ENCODE measurements at places on chromosomes 16 and 17.

DNA sequence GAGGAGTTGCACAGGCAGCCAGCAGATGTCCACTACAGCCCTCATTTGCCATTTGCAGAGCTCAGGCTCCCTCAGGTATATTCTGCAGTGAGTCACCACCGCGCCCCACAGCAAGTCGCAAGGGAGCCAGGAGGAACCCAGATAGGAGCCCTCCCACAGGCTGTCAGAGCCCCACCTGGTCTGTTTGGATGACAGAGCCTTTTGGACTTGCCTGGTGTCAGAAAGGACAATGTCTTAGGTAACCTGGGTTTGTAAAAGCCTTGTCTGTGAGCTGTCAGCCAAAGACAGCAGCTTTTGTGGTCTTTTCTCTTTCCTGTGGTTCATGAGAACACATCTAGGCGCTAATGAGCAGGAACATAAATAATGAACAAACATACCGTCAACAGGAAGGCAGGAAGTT, 70.9 kb downstream of the GNAO1 start:
- DNase-seq, result peak; percentile 35

DNA sequence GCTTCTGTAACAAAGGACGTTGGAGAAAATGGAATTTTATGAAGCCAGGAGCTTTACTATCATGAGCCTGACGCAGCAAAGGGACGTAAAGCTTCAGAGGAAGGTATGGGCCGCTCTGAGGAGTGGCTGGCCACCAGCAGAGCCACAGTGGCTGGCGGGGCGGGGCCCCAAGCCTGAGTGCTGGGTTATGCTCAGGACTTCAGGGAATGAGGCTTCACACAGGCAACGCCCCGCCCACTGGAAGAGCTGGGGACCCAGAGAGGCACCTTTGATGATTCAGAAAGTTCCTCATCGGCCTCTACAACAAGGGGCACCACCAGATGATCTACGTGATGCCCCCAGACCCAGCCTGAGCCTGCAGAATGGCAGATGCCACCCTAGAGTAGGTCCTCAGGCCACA, 8.8 kb downstream of the NOB1 start:
- no peak for DNase-seq

- no peak for DNase-seq
These were observed 65.7 kb downstream of the HLF start for GRCh38 chr17:55330344-55330933.

DNA sequence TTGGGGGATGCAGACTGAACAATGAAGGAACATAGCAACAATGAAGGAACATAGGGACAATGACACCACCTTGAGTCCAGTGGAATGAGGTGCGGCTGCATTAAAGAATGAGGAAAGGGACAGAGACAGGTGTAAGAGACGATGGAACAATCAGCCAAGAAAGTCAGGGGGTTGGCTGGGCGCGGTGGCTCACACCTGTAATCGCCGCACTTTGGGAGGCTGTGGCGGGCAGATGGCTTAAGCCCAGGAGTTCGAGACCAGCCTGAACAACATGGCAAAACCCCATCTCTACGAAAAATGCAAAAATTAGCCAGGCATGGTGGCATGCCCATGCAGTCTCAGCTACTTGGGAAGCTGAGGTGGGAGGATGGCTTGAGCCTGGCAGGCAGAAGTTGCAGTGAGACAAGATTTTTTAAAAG, 13.6 kb upstream of the CBFB start:
- no peak for DNase-seq

DNA sequence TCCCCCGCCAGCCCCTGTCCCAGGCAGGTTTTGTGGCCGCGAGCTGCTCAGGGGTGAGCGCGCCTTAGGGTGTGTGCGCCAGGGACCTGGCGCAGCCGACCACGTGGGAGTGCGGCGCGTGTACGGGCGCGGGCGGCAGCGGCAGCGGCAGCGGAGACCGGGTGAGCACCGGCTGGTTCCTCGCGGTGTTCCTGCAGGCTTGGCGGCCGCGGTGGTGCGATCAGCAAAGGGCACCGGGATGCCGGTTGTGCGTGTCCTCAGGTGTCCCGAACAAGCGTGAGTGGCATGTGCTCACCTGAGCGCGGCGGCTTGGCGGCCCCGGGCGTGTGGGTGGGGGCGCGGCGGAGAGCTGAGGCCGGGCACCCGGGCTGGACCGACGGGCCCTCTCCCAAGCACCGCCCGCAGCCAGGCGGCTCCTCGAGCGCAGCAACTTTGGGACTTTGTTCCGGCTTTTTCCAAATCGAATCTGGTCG, 381 bp upstream of the HSD11B2 start:
- DNase-seq, result no peak

DNA sequence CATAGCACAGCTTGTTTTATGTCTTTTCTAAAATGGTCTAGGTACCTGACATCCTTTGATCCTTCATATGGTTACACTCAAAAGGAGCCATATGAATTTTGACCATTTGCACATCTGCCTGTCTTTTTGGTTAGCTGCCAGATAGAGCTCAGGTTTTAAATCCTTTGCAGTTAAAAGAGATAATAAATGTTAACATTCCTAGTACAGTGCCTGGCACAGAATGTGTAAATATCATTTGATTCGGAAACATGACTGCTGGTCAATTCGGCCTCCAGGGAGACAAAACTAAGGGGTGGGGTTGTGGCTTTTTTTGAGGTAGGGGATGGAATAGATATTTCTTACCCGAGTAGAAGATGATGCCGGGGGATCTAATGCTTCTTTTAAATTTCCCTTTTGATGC, 64.2 kb downstream of the FTO start:
- DNase-seq, result no peak

GRCh38 chr17:67492824-67493517, 115.9 kb downstream of the PITPNC1 start:
- no peak for DNase-seq

- no peak for DNase-seq
These were observed 4.8 kb downstream of the RPA1 start for GRCh38 chr17:1834380-1835149.

- DNase-seq, result no peak
These were observed 323.4 kb downstream of the CPPED1 start for GRCh38 chr16:12480286-12480685.

- no peak for DNase-seq
These were observed 134.8 kb downstream of the HS3ST2 start for GRCh38 chr16:22948603-22949368.

GRCh38 chr17:78650093-78650715, 73.0 kb upstream of the DNAH17 start:
- DNase-seq, result no peak

DNA sequence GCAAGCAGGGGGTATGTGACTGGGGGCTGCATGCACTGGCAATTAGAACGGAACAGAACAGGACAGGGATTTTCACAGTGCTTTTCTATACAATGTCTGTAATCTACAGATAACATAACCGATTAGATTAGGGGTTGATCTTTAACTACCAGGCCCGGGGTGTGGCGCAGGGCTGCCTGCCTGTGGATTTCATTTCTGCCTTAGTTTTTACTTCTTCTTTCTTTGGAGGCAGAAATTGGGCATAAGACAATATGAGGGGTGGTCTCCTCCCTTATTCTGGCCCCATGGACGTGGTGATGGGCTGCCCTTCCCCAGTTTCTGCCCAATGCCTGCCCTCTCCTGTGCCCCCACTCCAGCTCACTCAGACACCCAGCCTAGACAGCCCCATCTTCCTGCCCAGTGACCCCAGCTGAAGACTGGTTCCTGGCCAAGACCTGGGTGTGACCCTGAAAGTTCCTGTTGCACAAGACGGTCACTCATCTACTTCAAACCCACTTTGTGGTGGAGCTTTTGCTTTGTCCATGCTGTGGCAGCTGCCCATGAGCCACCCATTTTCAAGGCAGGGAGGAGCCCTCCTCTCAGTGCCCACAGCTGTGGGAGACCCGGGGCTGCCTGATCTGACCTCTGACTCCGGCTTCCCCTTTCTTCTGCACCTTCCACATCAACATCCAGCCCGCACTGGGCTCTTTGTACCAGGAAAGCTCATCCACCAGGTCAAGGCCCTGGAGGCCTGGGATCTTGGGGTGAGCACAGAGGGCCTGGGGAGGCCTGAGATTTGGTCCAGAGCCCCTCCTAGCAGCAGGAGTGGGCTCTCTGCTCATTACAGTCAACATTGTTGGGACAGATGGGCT, 18.6 kb downstream of the ALOX12B start:
- DNase-seq, result no peak

GRCh38 chr17:83101805-83102480, 22.5 kb downstream of the METRNL start:
- no peak for DNase-seq

DNA sequence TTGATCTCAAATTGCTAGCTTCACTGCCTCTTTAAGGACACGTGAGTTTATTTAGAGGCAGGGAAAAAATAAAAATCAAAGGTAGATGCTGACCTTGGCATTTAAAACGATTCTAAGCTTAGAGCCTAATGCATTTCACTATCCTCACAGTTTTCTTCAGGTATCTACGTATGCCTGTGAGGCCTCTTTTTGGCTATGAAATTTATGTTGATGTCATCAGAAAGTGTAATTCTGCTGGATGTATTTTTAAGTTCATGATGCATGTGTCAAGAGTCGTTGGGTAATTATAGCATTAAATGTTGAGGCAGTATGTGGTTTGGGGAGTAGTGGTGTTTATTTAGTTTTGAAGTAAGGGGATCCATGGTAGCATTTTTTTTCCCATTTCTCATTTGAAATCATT, 4.2 kb upstream of the KRTAP3-2 start:
- DNase-seq, result no peak

DNA sequence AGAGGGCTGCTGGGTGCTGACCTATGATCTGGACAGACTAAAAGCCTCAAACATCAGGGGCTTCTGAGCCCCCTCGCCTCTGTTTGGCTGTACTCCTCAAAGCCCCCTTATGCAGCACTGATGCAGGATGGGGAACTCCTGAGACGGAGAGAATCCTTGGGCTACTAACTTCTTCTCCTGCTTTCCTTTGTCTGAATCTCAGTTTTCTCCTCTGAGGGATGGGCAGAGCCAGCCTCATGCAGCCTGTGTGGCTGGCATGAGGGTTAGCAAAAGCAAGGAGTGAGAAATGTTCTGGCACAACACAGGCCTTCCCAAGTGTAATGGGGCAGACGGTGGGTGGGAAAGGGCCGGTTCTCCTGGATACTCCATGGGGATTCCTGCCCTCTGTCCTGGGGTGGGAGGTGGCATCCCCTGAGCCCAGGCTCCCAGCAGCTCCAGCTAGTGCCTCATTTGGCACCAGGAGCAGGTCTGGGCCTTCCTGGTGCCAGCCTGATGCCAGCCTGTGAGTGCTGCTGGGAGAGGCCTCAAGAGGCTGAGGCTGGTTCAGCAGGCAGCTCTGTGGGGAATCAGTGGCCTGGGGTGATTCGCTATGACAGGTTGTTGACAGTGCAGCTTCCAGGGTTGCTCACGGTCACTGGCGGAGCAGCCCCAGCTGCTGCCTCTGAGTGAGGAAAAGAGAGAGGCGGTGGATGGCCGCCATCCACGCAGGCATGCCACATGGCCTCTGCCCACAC, 4.0 kb upstream of the BRD7 start:
- no peak for DNase-seq

- DNase-seq, result peak; percentile 53
These were observed 24.2 kb downstream of the SGSH start for GRCh38 chr17:80195671-80196529.

- DNase-seq, result no peak
These were observed 28.4 kb upstream of the TMC5 start for GRCh38 chr16:19389246-19389645.

GRCh38 chr16:79307214-79307613, 293.3 kb downstream of the MAF start:
- DNase-seq, result no peak

DNA sequence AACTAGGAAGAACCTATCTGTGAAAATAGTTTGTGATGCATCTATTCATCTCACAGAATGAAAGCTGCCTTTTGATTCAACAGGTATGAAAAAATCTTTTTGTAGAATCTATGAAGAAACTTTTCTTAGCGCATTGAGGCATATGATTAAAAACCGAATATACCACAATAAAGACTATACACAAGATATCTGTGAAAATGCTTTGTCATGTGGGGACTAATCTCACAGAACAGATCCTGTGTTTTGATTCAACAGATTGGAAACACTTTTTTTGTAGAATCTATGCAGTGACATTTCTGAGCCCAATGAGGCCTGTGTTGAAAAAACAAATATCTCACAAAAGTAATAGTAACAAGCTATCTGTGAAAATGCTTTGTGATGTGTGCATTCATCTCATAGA, 2247.5 kb downstream of the TP53TG3F start:
- DNase-seq, result no peak

DNA sequence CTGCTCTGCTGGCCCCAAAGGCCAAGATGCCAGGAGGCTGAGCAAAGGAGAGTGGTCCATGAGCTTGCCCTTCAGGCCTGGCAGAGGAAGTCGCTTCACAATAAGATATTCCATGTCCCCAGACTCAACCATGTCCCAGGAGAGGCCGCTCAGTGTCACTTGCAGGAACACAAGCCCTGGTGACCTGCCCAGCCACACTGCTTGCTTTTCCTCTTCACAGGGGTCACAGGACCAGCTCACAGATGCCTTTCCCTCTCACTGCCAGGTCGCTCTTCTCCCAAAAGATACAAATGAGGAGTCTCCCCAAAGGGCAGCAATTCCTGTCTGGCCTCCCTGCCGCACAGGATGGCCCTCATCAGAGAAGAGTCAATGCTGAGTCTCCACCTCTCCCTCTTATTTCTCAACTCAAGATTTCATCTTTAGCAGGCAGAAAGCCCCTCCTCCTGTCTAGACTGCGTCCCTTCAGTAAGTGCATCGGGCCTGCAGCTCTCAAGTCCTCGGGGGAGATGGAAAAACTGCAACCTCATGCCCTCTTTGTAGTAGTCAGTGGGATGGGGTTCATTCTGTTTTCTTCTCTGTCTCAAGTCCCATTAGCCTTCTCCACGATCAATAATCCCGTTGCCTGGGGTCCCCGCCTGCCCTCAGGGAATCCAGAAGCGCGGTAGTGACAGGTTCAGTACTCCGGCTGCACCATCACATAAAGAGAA, 5.0 kb downstream of the JUP start:
- no peak for DNase-seq
